Cortex of kidney (tissue), 1 donor: ENCODE measurements at places on chromosomes 3 and 15.

GRCh38 chr3:5488771-5489170 is 301.3 kb downstream of the EDEM1 start:
- no peak for DNase-seq

DNA sequence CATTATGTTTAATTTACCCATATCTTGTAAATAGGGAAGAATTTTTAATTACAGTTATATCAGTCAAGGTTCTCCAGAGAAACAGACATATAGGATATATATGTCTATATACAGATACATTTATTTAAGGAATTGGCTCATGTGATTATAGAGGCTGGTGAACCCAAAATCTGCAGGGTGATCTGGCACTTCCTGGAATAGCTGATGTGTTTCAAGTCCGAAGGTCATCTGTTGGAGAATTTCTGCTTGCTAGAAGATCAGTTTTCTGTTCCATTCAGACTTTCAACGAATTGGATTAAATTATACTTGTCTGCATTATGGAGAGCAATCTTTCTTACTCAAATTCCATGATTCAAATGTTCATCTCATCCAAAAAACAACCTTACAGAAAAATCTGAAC is 694.6 kb upstream of the DPPA4 start:
- DNase-seq, result no peak

DNA sequence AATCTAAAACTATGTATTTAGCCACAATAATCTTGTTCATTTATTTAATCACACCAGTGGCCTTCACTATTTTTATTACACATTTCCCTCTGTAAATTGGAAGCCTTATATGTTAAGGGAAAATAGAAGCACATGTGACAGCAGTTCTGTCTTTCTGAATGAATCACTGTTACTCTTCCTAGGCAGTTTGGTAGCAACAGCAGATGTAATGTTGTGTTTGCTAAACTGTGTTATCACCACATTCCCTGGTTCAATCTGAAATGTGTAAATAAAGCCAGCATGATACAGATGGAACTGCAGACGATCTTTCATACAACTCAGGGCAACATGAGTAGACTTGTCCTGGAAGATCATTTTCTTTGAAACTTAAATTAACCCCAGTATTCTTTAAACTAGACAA is 220.1 kb downstream of the MCTP2 start:
- no peak for DNase-seq

GRCh38 chr3:66463730-66464511 is 36.9 kb downstream of the LRIG1 start:
- no peak for DNase-seq

DNA sequence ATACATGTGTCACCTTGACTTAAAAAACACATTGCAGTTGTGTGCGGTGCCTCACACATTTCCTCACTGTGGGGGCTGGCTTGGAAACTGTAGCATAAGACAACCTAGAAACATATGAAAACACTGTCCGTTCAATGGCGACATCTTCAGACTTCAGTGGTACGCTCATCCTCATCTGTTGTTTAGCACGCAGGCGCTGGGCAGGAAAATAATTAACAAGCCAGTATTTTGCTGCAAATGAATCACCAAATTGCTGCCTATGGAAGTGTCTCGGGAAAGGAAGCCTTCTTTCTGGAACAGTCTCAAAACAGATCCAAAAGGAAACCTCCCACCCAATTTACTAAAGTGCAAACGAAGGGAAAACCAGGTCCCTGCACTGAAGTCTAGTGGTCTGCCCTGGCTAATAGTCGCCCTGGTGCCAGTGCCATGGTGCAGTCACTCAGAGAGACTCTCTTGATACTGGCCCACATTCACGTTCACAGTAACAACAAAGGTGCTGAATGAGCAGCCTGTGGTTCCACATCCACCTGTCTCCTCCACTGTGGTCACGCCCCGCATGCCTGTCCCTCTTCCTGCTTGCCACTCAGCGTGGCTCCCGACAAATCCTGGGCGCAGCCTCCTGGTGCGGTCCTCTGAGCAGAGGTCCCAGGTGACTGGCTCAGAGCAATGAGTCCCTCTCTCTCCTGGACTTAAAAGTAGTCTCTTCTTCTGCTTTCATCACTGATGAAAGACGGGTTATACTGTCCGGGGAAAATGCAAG is 35.6 kb upstream of the MUC13 start:
- DNase-seq, result no peak

DNA sequence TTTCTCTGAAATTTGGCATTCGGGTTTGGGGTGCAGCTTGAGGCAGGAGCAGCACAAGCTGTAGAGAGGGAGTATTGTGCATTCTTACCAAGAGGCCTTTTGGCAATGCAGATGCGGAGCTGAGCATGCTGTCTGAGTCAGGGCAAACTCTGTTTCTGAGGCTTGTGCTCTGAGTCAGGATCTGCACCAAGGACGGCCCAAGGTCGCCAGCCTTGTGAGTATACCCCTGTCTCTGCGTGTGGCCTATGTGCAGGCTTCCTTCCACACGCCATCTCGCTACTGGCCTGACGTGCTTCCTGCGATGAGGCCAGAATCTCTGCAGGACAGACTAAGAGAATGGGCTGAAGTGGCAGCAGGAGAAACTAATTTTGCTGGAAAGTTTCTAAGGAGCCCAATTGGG is 83.8 kb upstream of the ROPN1 start:
- no peak for DNase-seq

- DNase-seq, result no peak
Observed at GRCh38 chr3:118272991-118273390, 761.7 kb downstream of the IGSF11 start.

DNA sequence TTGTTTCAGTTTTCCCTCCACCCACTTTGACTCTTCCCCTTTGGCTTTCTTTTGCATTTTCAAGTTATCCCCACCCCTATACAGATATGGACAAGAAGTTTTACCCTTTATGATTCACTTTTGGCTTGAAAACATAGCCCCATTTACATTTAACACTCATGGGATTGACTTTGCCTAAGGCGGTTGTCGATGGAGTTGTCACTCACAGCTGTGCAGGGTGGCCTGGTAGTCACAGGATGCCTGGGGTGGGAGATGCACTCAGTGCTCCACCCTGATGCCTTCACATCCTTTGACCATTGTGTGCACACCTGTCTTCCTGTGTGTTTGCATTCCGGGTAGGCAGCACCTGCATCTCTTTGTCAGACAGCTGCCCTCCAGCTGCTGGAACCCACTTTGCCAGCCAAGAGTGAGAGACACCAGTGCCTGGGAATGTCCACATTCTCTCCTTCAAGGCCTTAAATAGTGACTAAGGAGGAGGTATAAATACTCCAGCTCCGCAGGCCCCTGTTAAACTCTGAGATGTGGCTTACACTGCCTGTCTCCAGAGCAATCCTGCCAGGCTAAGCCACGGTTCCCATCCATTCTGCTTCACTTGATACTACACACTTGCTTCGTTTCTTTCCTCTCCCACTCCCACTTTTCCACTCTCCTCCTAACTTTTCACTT is 191.5 kb upstream of the SLC24A5 start:
- no peak for DNase-seq

- DNase-seq, result no peak
Observed at GRCh38 chr3:5267252-5267651, 79.7 kb downstream of the EDEM1 start.

DNA sequence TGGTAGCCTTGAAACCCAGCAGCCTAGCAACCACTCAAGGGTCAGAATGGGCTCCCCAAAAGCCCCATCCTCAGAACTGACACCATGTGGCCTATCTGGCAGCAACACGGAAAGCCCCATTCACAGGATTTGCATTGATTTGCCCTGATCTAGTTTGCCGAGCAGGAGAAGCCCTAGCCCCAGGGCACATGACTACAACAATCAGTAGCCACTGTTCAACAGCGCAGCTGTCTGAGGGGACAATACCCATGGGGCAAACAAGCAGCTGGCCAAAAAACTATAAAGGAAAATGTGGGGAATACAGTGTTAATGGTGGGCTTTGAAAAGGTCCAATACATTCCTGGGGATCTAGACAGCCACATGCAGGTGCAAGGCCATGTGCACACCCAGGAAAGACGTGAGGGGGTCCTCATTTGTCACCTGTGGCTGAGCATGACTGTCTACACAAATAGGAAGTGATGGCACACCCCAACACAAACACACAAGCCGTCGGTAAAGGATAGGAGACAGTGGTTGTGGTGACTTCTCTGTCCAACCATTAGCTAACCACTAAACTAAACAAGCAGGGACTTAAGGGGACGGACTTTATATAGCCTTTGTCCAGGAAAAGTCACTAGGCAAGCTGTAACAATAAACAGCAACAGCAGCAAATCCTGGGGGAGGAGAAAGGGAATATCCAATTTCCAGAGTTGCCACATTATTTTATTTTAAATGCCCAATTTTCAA is 113.7 kb downstream of the LRIG1 start:
- no peak for DNase-seq

GRCh38 chr3:101996832-101997231 is 147.5 kb downstream of the NFKBIZ start:
- no peak for DNase-seq

DNA sequence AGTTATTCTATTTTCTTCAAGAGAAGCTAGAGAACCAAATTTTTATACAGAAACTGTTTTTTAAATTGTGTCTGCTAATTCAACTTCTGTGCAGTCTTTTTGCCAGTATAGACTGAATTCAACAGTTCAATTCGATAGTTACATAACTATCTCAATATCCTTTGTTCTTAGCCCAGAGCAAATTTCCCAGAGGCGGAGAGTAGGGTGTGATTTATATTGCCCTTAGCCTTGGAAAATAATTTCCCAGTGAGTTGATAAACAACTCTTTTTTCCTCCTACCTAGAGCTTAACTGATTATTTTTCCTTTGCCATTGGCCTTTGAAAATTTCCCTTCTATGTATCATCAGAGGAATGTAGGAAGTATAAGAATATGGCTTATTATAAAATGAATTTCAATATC is 420.5 kb downstream of the NSUN3 start:
- DNase-seq, result no peak

GRCh38 chr3:18189282-18190050 is 235.7 kb downstream of the SATB1 start:
- no peak for DNase-seq

GRCh38 chr3:60140160-60140559 is 1090.3 kb upstream of the CFAP20DC start:
- no peak for DNase-seq

- no peak for DNase-seq
Observed at GRCh38 chr15:38843736-38844590, 279.3 kb upstream of the RASGRP1 start.

- DNase-seq, result no peak
Observed at GRCh38 chr3:79140708-79141107, 627.1 kb downstream of the ROBO1 start.

DNA sequence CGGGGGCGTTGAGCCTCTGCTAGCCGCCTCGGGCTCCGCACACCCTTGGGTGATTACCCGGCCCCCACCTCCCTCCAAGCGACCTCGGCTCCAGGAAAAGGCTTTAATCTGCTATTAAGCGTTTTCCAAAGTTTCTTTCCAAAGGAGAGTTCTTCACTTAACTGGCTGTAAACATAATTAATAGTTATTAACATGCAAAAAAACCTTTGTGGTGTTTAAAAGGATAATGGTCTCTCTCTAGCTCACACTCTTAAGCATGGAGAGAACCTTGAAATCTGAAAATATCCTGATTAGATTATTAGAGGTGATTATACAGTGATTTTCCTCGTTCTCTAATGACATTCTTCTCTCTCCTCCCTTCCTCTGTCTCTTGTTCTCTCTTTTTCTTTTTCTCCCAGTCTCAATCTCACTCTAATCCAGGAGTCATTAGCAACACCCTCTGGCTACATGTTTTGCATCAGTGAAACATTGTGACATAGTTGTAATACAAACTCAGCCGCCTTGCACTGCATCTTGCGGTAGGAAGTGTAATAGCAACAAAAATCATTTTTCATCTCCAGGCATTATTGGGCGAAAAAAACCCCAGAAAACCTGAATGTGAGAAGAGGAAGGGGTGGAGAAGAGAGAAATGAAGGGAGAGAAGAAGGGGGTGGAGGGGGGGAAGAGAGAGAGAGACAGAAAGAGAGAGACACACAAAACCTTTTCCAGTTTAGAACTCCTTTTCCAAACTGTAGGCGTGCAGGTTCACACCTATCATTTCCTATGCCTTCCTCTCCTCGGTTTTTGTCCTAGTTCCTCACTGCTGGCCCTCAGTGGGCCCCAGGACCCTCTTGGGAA is 24.4 kb downstream of the NR2F2 start:
- DNase-seq, result no peak

- DNase-seq, result no peak
Observed at GRCh38 chr15:40891810-40892446, 2.3 kb upstream of the VPS18 start.

GRCh38 chr3:141505166-141505565 is 18.3 kb downstream of the RASA2 start:
- DNase-seq, result no peak

DNA sequence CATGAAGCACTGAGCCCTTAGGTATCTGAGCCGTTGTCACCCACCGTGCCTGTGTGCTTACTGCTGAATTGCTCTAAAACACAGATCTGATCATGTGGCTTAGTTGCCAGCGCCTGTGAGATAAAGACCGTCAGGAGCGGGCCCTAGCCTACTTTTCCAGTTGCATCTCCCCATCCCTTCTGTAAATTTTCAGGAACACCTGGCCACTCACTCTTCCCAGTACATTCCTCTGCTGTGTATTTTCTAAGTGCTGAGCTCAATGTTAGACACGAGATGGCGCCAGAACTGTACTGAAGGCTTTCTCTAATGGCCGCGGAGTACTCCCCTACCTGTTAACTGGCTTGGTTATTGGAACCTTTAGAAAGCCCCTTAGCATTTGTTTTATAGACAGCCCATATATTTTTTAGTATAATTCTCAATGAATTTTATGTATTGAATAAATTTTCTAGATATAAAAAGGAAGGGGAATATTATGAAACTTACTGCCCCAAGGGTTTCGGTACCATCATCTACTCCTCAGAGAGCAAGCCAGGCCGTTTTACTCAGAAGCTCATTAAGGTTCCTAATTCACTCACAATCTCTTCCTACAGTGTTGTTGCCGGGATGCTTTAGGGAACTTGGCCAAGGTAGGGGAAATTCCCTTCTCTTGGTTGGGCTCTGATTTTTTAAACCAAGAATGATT is 16.7 kb upstream of the WNT7A start:
- no peak for DNase-seq

DNA sequence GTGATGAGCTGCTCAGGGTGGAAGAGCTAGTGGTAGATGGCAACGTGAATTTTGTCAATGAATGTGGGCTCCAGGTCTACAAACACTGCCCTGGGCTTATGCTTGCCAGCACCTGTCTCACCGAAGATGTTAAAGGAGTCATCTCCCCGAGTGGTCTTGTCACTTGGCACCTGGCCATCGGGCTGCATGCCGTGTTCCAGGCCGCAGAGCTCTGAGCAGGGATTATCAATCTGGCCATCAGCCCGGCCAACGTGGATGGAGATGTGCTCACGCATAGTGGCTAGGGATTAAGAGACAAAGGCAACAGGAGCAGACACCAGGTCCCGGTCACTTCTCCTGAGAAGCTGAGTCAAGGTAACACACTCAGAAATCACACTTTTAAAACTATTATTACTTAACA is 54.8 kb upstream of the ACTC1 start:
- no peak for DNase-seq

DNA sequence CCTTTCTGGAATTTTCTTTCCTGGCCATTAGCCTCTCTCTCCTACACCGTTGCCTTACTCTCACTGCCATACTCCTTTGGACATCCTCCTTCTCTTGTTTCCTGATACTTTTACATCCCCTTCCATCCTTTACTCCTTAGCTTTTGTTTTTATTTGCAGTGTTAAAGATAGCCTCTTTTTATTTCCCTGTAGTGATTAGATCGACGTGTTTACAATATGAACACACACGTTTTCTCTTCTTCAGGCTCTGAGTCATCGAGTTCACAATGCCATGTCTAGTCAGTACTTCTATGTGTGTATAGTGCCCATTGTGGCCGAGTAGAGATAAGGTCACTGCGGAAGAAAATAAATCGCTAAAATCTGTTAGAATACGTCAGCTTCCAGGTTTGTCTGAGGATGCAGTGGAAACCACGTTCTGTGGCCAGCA is 208.5 kb downstream of the LPP start:
- no peak for DNase-seq
